Stimulated activated CD4-positive, alpha-beta T cell treated with anti-CD3 and anti-CD28 coated beads, TNF-alpha, amount 100 ng/mL, for 1 hour (primary cell): ENCODE measurements at places on chromosomes 2 and 18.

DNA sequence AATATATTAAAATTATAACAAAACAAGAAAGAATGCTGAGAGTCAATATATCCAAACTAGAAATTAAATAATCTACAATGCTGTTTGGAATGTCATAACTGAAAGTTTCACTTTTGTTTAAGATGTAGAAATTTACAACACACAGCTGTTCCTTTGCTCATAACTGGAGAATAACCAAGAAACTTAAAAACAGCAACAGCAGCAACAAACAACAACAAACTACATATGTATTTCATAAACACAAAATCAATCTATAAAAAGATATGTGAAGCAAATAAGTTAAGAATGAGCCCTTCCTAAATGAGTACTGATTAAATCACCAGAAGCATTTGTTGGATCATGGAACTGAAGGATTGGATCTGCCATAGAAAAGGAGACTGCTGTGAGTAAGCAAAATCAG lies 456.5 kb upstream of the ZNF804A start:
- DNase-seq = no peak

DNA sequence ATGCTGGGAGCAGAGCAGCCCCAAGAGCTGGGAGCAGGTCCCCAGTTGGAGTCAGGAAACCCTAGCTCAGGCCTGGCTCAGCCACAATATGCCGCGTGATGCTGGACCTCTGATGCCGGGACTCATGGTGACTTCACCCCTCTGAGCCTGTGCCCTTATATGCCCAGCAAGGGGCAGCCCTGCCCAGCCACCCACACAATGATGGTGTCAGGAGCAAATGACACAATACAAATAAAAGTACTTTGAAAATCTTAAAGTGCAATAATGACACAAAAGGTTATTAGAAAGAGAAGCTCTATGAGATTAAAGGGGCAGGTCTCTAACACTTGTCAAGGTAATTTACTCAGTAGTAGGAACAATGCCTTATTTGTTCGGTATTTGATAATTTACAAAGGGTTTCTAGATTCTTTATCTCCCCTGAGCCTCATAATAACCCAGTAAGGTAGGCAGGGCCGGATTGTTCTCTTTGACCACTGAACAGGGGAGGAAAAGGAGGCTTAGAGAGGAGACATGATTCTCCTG lies 18.3 kb upstream of the KIF3C start:
- DNase-seq = no peak

- DNase-seq = no peak
Observed at GRCh38 chr2:12321886-12322285, 394.9 kb upstream of the TRIB2 start.

DNA sequence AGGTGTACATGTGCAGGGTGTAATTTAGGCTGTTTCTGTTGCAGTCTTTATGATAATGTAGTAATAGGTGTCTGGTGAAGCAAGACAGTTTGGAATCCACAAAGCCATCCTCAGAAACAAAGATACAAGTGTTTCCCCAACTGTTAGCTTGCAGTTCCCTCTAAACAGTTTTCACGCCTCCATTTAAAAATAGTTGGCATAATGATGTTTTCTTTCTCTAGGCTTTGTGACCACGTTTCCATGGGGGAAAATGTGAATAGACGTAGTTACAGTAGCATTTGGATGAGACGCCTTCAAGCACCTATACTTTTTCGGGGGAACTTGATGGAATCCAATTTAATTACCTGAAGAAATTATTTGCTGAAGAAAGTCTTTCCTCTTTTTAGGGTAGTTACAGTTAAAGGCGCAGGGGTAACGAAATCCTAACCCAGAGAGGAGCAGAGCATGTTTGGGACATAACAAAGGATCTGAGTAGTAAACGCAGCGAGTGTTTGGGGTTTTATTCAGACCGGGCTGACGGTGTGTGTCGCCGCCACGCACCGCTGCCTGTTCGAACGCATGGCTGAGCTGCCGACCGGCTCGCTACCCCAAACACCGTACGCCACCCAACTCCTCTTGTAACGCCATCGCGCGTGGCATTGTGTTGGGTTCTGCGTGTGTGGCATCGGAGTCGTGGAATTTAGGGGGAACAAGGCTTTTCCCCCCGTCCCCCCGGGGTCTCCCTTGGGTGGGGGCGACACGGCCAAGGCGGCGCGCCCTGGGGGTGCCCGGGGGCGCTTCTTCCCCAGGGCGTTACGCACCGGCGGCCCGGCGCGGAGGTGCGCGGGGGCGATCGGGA lies 681 bp upstream of the NRP2 start:
- DNase-seq = no peak

DNA sequence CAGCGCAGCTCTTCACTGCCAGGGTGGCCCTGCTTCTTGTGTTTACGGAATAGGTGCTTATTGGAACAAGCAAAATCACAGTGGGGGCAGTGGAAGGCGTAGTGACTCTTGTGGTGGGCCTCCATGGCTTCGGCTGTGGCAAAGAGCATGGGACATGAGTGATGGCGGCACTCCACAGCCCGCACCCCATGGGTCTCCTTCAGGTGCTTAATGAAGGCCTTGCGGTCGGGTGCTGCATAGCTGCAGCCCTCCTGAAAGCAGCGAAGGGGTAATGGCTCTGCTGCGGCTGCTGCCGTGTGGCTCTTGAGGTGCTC lies 10.7 kb downstream of the ZNF142 start:
- DNase-seq = no peak

- DNase-seq = no peak
Observed at GRCh38 chr2:224722770-224723169, 6.6 kb upstream of the CCDC195 start.

DNA sequence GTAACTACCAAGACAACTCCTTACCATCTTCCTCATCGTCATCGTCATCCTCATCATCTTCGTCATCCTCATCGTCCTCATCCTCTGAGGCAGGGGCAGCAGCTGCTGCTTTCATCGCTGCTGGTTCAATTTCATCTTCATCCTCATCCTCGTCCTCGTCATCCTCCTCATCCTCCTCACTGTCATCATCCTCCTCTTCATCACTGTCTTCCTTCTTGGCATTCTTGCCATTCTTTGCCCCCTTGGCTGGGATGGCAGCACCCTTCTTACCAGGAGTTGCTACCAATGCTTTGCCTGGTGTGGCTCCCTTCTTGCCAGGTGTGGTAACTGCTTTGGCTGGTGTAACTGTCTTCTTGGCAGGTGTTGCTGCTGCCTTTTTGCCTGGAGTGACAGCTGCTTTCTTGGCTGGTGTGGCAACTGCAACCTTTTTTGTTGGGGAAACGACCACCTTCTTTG lies 2.7 kb downstream of the NCL start:
- no peak for DNase-seq

DNA sequence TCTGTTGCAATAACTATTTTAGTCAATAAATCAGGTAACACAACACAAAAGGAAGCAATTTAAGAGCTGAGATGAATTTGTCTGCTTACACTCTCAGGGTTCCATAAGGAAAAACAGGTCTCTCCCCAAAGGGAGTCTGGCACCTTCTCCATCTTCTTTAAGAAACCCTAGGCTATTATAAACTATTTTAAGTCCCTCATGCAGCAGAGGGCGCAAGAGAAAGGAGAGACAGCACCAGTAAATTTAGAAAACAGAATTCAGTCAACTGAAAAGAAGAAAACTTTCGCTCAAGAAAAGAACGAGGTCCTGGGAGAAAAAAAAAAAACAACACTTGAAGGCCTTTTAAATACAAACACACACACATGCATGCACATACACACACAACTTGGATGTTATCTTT lies 19.1 kb downstream of the SULT1C4 start:
- DNase-seq = no peak

- no peak for DNase-seq
Observed at GRCh38 chr18:44789710-44790109, 109.0 kb downstream of the SETBP1 start.

DNA sequence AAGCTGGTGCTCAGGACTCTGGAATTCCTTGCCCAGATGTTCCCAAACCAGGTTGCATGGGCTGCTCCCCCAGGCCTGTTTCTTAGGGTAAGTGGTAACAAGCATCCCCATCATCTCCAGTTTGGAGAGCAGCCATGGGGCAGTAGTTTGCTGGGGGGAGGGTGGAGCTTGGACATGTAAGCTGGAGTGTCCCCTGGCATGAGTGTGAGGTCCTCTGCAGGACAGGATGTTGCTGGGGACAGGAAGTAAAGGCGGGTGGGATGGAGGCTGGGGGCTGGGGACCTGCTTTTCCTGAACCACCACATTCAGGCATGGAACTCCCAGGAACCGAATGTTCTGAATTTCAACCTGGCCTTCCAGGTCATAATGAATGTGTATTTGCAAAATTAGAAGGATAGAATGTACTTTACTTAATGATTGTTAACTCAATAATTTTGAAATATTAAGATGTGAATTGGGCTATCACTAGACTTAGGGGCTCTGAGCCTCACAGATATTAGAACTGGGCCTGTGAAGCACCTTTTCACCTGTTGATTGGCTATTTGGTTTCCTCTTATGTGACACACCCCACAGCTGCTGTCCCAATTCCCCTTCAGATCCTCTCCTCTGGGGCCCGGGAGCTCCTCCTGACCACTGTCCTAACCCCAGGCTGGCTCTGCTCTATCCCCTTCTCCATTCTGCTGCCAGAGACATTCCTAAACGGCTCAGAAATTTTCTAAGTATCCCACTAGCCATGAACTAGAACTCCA lies 66.4 kb upstream of the EPAS1 start:
- no peak for DNase-seq

- DNase-seq = no peak
Observed at GRCh38 chr2:69226903-69227302, 160.1 kb downstream of the GFPT1 start.

GRCh38 chr2:241568726-241569125 lies 10.2 kb downstream of the BOK start:
- no peak for DNase-seq

DNA sequence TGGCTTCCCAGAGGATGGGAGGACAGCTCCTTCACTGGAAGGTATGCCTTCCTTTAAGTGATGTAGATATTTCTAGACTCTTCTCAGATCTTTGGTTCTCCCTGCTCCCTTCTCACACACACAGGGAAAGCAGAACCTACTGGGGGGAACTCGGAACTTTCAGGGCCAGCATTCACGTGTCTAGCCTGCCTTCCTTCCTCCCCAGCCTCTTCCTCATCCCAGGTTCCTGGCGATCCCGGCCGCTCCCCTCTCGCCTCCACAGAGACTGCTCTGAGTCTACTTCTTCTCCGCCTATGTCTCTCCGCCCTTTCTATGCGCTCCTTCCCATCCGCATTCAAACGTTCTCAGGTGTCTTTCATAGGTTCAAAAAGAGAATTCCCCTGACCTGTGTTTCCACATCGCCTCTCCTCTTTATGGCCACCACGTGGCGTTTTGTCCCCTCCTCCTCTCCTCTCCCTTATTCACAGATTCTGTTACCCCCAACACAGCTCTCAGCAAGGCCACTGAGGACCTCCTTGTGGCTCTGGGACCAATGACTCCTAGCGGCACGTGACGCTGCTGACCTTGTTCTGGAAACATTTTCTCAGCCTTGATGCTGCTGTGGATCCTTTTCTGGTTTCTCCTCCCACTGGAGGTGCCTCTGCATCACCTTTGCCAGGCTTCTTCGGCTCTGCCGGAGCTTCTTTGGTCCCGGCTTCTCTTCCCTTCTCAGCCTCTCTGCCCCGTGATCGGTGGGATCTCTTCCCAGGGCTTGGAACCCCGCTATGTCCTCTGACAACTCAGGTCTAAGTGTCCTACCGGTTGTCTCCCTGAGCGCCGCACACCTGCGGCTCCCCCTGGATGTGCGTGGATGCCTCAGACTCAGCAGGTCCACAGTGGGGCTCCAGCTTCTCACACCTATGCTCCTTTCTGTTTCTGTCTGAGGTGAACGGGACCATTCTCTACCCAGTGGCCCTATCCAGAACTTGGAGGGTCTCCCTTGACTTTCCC lies 77.5 kb downstream of the VAPA start:
- DNase-seq = no peak

GRCh38 chr2:215171151-215171550 lies 32.7 kb upstream of the ABCA12 start:
- DNase-seq = no peak

DNA sequence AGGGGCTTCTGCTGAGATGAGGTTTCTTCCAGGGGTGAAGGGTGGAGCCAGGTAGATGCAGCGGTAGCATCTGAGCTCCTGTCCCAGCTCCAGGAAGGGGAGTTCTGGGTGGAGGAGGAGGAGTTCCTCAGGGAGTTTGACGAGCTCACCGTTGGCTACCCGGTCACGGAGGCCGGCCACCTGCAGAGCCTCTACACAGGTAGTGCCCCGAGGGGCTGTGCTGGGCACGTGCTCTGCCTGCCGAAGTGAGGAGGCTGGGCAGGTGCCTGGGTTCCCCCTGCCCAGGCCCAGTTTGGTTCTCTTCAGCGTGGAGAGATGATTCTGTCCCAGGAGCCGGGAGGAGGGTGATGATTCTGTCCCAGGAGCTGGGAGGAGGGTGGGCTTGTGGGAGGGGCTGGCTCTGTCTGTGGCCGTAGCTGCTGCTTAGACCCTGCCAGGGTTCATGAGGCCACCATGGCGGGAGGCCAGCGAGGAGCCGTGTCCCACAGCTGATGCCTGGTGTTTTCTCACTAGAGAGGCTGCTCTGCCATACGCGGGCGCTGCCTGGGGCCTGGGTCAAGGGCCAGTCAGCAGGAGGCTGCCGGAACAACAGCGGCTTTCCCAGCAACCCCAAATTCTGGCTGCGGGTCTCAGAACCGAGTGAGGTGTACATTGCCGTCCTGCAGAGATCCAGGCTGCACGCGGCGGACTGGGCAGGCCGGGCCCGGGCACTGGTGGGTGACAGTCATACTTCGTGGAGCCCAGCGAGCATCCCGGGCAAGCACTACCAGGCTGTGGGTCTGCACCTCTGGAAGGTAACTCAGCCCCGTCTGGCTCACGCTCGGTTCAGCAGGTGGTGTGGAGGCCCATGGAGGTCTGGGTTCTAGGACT lies 8.2 kb downstream of the CAPN10 start:
- no peak for DNase-seq

DNA sequence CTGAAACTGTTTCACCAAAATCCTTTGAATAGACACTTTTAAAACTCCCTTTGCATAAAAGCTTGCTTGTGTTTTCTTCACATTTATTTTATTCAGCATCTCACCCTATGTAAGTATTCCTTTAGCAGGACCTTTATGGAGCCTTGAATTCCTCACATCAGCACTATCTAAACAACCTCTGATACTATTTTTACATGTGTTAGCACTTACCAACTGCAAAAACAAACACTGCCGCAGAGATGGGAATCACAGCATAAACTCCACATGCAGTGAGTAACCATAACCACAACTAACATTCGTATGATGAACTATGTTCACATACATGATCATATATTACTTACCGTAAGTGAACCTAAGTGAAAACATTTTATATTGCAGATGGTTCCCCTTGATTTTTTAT lies 15.4 kb downstream of the FBXO15 start:
- no peak for DNase-seq

- DNase-seq = no peak
Observed at GRCh38 chr2:162704496-162704895, 134.1 kb downstream of the KCNH7 start.

DNA sequence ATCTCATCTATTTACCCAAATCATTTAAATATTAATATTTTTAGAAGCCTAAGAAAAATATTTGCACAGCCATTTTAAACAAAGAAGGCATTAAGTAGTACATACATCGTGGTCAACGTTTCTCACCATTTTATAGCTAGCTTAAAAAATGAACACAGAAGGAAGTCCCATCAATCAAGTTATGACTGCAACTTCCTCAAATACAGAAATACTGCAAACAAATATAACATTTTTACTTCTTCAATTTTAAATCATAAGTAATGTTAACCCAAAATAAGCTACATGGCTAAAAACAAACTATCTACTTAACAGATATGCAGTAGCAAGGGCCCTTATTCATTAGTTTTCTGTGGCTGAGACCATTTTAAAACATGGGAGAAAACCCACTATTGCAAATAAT lies 30.6 kb downstream of the ITSN2 start:
- DNase-seq = no peak

GRCh38 chr18:6203791-6204190 lies 210.9 kb downstream of the L3MBTL4 start:
- DNase-seq = no peak
